ENCODE measurements at places on chromosomes 7 and 10.

GRCh38 chr7:116706668-116707126, 34.7 kb downstream of the MET start:
- DNase-seq = no peak

DNA sequence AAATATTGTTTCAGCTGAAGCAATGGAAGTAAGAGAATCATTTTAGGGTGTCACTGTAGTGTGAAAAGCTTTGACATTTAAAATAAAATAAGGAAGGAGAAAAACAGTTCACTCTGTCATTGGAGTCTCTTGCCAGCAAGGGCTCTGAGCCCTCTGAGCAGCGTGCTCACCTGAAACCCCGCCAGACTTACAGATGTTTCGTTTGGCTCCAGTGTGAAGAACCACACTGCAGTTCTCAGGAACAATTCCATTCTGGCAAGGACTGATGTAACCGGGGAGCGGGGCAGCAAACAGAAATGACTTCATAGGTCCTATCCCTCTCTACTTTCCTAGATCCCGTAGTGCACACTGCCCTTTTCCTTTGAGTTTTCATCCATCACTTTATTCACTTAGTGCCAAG, 164.3 kb downstream of the CELF2 start:
- no peak for DNase-seq

- DNase-seq = no peak
Measured at GRCh38 chr7:11767148-11767547, 64.8 kb downstream of the THSD7A start.

- DNase-seq = no peak
Measured at GRCh38 chr7:101059620-101059942, 25.7 kb upstream of the TRIM56 start.

DNA sequence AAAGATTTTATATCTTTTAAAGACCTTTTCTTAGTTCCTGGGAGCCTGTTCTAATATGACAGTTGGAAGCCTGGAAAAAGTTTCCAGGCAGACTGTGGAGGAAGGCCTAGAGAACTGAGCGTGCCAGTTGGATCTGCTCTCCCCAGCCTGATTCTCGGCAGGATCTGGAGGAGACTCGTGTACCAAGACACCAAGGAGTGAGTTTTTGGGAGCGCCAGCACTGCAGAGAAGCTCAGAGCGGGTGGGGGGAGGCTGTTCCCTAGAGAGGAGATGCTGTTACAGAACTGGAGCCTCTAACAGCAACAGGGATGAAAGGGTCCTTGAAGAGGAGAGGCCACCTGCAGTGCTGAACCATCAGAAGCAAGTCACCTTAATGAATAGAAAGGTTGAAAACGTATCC, 52.9 kb downstream of the LYZL2 start:
- DNase-seq = no peak

DNA sequence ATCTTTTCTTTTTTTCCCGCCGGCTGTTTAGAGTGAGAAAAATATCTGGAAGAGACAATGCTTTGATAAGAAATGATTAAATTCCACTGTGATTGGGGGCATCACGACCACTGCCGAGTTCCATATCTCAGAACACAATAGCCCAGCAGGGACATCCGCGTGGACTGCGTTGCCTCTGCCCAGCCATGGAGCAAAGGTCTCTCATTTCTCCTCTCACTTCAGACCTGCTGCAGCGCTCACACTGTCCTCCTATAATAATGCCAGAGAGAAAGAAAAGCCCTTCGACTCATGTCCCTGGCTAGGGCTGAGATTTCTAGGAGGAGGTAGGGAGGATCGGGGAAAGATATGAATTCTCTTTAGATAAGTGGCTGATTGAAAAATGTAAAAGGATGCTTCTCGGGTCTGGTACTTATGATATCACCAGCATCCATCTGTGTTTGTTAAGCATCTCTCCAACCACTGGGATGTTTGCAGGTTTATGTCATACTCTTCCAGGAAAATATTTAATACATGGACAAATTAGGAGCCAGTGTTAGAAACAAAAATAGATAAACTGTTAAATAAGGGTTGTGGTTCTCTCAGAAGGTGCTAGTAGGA, 472.9 kb upstream of the AKR1E2 start:
- DNase-seq = no peak

DNA sequence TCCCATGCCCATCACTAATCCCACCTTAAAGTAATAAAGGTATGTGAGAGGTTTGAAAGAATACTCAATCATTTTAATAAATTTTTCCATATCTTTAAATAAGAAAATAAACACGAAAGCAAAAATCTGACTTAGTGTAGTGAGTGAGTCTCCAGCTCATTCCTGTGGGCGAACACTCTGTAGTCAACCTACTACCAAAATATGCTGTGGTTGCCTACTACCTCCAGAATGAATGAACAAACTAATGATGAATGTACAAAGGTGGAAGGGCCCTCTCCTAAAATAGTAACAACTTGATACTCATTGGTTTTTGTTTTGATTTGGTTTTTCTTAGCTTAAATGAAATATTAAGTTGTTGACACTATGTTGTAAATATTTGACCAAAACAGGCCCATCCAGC, 195.5 kb upstream of the HPS1 start:
- no peak for DNase-seq

DNA sequence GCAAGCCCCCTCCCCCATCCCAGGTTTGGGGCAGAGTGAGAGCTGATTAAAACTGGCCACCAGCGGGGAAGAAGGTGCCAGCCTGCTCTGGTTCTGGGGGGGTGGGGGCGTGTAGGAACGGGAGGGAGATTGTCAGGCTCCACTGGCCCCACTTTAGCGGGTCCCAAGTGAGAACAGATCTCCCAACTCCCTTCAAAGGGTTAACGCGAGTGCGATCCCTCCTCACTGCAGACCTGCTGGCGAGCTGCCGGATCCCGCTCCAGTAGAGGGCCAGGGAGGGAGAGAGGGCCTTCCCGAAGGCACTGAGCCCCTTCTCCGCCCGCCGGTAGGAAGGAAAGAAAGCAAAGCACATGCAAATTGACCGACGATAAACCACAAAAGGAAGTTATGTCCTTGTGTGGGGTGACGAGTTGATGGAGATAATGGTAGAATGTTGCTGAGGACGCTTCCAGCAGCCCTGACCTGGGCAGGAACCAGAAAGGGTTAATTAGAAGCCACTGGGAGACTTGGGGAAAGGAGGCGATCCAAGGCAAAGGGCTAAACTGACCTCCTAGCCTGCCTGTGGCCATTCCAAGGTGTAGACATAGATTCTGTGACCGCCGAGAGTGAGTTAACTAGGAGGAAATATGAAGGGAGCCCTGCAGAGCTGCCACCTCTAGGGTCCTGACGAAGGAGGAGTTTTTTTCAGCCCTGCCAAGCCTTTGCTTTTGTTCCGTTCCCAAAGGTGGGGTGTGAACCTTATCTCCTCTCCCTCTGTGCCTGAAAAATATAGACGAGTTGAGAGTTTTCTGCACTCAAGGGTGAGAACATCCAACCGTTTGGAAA, 1.5 kb downstream of the NRG3 start:
- DNase-seq = no peak

DNA sequence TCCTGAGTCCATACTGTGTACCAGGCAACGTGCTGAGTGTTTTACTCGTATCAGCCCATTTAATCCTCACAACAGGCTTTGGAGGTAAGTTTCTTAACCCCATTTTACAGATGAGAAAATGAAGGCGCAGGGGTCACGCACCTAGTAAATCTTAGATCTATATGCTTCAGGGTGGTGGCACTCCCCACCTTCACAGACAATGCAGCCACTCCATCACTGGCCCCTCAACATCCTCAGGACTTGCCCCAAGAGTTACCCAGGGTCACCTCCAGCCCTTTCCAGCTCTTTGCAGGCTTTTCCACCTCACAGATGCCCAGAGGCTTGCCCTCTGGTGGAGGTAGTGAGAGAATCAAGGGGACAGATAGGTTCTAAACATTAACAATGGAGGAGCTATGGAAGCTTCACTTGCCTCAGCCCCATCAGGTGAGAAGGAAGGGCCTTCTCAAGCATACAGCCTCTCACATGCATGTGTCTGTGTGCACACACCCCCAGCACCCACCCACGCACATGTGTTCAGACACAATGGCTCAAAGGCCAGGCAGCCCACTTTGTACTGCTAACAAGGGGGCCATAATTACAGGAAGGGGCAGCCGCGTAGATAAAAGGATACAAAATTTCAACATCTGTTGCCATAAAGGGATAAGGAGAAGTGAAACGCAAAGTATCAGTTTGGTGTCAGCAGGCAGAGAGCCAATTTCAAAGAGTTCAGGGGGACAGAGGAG, 29.1 kb downstream of the DPCD start:
- no peak for DNase-seq

DNA sequence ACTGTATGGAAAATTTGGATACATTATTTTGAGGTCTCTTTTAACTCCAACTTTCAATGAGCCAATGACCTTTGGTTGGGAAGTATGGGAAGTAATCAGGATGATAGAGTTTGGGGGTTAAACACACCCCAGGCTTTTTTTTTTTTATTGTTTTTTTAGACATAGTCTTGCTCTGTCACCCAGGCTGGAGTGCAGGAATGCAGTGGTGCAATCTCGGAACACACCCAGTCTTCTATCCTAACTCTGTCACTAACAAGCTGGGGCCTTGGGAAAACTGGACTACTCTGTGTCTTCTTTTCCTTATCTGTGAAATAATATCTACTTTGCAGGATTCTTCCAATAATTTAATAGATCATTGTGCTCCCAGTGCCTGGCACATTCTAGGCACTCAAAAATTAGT, 37.6 kb upstream of the AGBL3 start:
- no peak for DNase-seq

DNA sequence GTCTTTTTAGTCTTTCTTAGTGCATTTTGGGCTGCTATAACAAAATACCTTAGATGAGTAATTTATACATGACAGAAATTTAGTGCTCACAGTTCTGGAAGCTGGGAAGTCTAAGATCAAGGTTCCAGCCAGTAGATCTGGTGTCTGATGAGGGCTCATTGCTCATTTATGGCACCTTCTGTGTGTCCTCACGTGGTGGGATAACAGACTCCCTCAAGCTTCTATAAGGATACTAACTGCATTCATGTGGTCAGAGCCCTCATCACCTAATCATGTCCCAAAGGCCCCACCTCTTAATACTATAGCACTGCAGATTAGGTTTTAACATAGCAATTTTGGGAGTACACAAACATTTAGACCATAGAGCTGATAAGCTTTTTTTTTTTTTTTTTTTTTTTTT, 80.4 kb downstream of the ZNRF2 start:
- no peak for DNase-seq

GRCh38 chr10:46218921-46219320, 67.9 kb upstream of the ANTXRL start:
- no peak for DNase-seq

- DNase-seq = no peak
Measured at GRCh38 chr7:107164092-107164491, 4.7 kb upstream of the HBP1 start.

- DNase-seq = no peak
Measured at GRCh38 chr7:70165477-70166170, 567.3 kb downstream of the AUTS2 start.
